ENCODE measurements at places on chromosomes 6 and 20.

GRCh38 chr6:166382500-166382932 is 224 bp downstream of the MPC1 start:
- DNase-seq: no peak

DNA sequence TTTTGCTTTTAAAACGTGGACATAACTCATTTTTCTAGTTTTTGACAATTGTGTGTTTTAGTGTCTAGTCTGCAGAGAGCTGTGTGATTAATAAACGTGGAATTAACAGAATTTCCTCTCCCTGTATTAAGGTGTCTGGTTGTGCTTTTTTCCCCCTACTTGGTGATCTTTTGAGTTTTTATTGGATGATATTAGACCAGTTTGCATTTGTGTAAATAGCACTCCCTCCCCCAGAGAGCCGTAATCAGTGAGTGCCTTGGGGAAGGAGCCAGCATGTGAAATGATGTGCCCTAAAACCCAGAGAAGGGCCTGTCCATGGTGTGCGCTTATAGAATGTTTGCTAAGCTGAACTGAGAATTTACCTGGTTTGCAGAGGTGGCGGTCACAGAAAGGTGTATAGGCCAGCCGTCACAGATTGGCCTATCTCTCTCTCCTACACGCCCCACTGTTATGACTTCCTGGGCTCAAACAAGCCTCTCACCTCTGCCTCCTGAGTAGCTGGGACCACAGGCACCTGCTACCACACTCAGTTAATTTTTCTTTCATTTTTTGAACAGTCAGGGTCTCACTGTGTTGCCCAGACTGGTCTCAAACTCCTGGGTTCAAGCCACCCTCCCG is 42.4 kb downstream of the ALDH5A1 start:
- no peak for DNase-seq

- no peak for DNase-seq
Measured at GRCh38 chr6:45895569-45895968, 120.1 kb downstream of the CLIC5 start.

DNA sequence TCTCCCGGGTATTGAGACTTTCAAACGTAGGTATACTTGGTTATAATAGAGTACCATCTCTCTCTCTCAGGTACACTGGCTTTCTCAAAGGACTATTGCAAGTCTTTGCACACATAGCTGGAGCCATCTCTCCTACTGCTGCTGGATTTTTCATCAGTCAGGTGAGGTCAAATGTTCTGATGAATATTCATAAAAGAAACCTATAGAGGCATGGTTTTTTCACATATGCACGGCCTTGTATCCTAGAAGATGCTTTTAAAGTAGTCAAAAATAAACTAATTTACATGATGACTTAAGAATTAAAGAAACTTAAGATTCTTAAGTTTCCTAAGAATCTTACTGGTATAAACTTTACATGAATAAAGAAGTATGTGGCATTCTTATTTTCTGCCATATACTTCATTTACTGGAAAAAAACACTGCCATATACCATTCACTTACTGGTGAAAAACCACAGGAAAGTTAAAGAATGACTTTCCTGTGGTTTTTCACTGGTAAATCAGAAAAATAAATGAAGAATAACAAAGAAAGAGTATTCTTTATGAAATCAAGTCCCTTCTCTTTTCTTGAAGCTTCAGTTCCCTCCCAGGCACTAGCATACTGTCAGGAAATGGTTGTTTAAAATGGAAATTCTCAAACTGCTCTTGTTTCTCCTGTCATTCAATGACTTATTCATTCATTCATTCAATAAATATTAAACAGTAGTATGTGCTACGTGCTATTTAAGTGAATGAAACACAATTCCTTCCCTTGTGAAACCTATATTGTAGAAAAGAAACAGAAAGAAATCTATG is 23.5 kb downstream of the SLC17A4 start:
- DNase-seq: no peak

DNA sequence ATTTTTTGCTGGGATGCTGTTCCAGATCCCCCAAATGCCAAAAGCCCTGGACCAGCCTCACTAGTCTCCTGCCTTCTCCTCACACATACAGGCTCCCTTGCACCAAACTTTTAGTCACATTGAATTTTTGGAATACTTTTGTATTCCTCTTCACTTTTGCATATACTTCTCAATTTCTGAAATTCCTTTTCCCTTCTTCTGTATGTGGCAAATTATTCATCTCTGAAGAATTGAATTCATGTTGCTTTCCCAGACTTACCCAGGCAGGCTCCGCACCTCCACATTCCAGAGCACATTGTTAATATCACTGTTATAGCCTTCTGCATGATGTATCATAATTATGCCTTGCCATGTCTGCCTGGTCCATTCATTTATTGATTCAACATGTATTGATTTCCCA is 255.3 kb upstream of the POU3F2 start:
- DNase-seq: no peak

DNA sequence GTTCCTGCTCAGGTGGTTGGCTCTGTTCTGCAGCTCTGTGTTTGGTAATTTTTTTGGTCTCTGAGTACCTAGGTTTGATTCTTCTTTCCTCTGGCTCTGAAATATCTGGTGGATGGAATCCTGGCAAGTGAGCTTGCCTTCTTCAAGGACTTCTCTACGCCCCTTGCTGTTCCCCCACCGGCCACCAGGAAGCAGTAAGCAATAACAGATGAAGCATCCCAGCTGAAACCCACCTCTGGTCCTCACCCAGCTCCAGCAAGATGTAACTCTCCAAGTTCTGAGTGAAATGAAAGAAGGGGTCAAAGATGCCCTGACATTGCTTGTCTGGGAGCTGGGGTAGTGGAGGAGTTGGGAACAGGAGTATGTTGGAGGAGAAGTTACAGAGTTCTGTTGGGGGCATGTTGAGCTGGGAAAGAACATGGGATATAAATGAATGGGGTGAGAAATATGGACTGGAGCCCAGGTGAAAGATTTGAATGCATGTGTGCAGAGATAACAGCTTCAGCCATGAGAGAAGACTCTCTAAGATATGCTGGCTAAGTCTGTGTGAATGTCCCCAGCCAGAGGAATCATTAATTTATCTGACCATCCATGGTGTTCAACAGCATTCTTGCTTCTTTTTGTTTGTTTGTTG is 51.3 kb upstream of the GLP1R start:
- DNase-seq: no peak

GRCh38 chr20:5395932-5396727 is 79.4 kb upstream of the PROKR2 start:
- DNase-seq: no peak

GRCh38 chr6:150070236-150070818 is 1.4 kb upstream of the ULBP3 start:
- no peak for DNase-seq

DNA sequence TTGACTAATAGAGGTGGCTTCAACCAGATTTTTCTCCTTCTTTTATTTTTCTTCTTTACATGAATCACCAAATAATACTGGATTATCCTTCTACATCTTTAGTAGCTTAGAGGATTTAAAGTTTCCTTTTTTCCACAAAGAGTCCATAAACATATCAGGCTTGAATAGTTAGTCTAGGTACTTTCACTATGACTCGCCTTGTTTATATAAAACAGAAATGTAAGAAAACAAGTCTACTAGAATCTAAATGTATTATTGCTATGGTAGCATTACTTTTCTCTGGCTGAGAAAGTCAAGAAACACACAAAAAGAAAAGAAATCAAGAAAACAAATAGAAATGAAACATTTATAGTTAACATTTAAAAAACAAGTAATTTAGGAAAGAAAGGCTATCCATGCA is 215.2 kb downstream of the PTPRK start:
- no peak for DNase-seq

GRCh38 chr6:137191236-137191635 is 17.8 kb upstream of the IL22RA2 start:
- DNase-seq: no peak

DNA sequence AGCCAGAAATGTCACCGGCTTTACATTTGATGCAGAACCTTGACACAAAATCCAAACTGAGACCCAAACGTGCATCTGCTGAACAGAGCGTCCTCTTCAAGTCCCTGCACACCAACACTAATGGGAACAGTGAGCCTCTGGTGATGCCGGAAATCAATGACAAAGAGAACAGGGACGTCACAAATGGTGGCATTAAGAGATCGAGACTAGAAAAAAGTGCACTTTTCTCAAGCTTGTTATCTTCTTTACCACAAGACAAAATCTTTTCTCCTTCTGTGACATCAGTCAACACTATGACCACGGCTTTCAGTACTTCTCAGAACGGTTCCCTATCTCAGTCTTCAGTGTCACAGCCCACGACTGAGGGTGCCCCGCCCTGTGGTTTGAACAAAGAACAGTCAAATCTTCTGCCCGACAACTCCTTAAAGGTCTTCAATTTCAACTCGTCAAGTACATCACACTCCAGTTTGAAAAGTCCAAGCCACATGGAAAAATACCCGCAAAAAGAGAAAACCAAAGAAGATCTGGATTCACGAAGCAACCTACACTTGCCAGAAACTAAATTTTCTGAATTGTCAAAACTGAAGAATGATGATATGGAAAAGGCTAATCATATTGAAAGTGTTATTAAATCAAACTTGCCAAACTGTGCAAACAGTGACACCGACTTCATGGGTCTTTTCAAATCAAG is 108.4 kb downstream of the RTN4IP1 start:
- peak; percentile 51 for DNase-seq

DNA sequence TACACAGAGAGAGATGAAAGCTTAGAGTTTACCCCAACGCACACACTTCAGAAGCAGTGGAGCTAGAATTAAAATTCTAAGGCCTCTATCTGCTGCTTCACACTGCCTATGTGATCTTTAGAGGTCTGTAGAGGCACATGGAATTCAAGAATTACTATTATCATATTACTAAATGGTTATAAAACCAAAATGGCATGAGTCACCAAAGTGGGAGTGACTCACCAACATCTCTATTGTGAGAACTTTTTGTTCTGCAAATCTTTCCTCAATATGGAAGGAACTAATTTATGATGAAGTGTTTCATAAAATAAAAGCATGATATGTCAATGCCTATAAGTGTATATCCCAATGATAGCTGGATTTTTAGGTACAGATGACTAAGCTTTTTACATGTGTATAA is 28.5 kb upstream of the TMEM244 start:
- DNase-seq: no peak

- DNase-seq: no peak
Measured at GRCh38 chr20:5770231-5770986, 20.2 kb downstream of the SHLD1 start.

DNA sequence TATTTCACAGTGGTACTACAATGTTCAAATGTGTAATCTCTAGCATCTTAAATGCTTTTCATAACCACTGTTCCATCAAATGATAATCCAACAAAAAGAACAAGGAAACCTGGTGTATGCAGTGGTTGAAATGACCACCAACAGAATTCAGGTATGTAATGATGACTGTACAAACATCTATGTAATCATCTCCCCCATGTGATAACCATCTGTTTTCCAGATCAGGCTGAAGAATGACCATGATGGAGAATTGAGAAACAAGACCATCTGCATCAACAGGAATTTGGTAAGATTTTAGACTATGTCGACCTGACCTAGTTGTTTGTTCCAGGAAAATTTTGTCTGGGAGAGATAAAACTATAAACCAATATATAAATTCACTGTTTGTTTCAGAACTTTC is 81.3 kb upstream of the ASCC3 start:
- DNase-seq: no peak

GRCh38 chr20:25223179-25223661 is 24.7 kb upstream of the PYGB start:
- no peak for DNase-seq

GRCh38 chr6:16398587-16398986 is 160.2 kb downstream of the GMPR start:
- DNase-seq: no peak

GRCh38 chr20:31989030-31989645 is 21.1 kb upstream of the CCM2L start:
- no peak for DNase-seq

- DNase-seq: no peak
Measured at GRCh38 chr20:48165401-48165685, 380.1 kb upstream of the SULF2 start.

GRCh38 chr6:29723262-29723665 is at the start of gene HLA-F:
TSS of gene HLA-F (plus strand) at chr6:29723434. CDS start at chr6:29723464, 30 bp downstream.
- peak; percentile 67 for DNase-seq

GRCh38 chr6:135537741-135538301 is 40.3 kb upstream of the AHI1 start:
- DNase-seq: no peak

GRCh38 chr6:148225871-148226270 is 116.8 kb upstream of the SASH1 start:
- no peak for DNase-seq

DNA sequence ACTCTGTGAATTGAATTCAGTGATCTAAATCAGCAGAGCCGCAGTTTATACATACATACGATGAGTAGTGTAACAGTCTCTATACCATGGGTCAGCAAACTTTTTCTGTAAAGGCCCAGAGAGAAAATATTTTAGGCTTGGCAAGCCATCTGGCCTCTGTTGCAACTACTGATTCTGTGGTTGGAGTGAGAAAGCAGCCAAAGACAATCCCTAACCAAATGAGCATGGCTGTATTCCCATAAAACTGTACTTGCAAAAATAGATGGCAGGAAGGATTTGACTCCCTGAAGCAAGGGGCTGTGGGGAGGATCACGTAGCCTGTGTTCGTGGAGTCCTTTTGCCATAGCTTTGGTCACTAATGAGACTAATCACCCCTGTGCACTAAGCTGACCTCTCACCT is 17.9 kb upstream of the MOCS1 start:
- DNase-seq: no peak

DNA sequence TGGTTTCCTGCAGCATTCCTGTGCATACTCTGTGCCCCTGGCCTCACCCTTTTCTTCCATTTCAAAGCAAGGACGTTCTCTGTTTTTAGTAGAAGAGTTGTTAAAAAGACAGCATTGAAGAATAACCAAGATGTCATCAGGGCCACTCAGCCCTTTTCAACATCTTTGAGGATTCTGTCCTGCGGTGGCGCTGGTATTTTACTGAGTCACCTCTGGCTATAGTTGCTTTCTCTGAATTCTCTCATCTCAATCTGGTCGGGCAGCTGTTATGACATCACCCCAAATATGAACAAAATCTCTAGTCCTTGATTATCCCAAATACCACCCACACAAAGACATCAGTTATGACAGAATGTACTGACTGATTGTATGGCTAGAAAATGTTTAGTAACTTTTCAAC is 204.2 kb downstream of the GRIK2 start:
- no peak for DNase-seq

GRCh38 chr6:32046450-32047083 is 8.4 kb downstream of the CYP21A2 start:
- no peak for DNase-seq

- no peak for DNase-seq
Measured at GRCh38 chr6:129860908-129861665, at the start of gene TMEM244. TSS of gene TMEM244 (minus strand) at chr6:129861315. CDS start at chr6:129861188, 127 bp downstream.

- no peak for DNase-seq
Measured at GRCh38 chr6:152386131-152386530, 251.0 kb downstream of the SYNE1 start.

DNA sequence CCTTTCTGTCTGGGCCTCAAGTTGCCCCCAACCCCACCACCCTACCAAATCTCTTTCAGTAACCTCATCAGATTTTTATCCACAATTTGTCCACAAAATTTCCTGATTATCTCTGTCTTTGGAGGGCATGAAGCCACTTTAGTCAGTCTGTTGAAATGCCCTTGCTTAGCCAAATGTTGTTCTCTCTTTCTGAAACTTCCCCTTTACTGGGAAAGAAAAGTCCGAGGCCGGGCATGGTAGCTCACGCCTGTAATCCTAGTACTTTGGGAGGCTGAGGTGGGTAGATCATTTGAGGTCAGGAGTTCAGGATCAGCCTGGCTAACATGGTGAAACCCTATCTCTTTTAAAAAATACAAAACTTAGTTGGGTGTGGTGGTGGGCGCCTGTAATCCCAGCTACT is 33.8 kb downstream of the TOMM6 start:
- no peak for DNase-seq

- no peak for DNase-seq
Measured at GRCh38 chr6:92050216-92050615, 1369.1 kb downstream of the EPHA7 start.

GRCh38 chr6:146544616-146545182 is 1.1 kb downstream of the RAB32 start:
- no peak for DNase-seq
